Naive thymus-derived CD8-positive, alpha-beta T cell (primary cell): ENCODE measurements at places on chromosomes 5 and 9. TPM values are rescaled to one million over a fixed set of nuclear protein-coding genes. Genes with fewer than 3 reads are reported as not detected.

CCDC69 gene
- total RNA-seq = 151 TPM

PTGR1 gene
- total RNA-seq = not detected

DNM1 gene
- total RNA-seq = 1.1 TPM

IFNA2 gene
- total RNA-seq = not detected

OR13D1 gene
- not detected for total RNA-seq

CYFIP2 gene
- 395 TPM for total RNA-seq

TMEM215 gene
- not detected for total RNA-seq

SLC6A19 gene
- not detected for total RNA-seq

DNA sequence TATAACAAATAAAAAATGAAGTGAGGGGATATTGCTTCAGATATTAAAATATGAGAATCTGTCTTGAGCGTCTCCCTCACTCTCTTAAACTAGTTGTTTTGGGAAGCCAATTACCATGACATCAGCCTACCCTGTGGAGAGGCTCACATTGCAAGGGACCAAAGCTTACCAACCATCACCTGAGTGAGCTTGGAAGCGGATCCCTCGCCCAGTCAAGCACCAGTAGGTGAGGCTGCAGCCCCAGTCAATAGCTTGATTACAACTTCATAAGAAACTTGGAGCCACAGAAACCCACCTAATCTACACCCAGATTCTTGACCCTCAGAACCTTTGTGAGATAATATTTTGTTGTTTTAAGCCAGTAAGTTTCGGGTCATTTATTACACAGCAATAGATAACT is 206.2 kb downstream of the CEMIP2 start:
- no peak overlapping the region for H3K27ac ChIP-seq
- peaks cover 11% of the 10 kb centered on the region for H3K27me3 ChIP-seq
- H3K4me1 ChIP-seq = no peaks in the 10 kb centered on the region
- no peak overlapping the region for H3K4me3 ChIP-seq
- H3K36me3 ChIP-seq = no peaks in the 10 kb centered on the region
- no peak for DNase-seq

- no peaks in the 10 kb centered on the region for H3K4me1 ChIP-seq
- no peak overlapping the region for H3K4me3 ChIP-seq
- peaks cover 34% of the 10 kb centered on the region for H3K27me3 ChIP-seq
- no peak for DNase-seq
These were observed 23.5 kb downstream of the NTNG2 start for GRCh38 chr9:132185073-132186009.

DNA sequence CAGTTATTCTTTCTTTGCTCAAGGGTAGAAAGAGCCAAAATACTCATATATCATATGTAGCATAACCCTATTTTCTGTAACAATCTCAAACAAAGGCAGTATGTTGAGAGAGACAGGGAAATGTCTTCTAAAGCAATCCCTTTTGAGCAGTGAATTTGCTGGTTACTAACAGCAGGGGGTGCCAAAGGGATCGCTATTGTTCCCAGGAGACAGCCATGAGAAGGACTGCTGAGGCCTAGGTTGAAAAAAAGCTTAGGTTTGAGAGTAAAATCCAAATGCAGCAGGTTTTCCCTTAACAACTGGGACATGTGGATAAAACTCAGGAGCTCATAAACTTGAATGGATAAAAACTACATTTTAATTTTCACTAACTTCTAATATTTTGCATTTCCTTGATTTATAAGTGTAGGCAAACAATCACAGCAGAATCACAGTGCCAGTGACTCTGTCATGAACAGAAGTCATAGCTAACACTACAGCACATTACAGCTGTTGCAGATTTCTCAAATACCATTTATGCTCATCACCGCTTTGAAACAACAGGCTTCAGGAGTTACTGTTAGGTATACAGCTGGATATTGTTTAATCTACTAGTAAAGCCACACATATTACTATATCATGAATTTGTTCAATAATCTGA is 148.4 kb downstream of the MAPKAP1 start:
- H3K36me3 ChIP-seq = peaks cover 21% of the 10 kb centered on the region
- H3K4me1 ChIP-seq = peaks cover 10% of the 10 kb centered on the region
- no peak overlapping the region for H3K27ac ChIP-seq
- H3K27me3 ChIP-seq = no peaks in the 10 kb centered on the region
- DNase-seq = peak; percentile 13

DNA sequence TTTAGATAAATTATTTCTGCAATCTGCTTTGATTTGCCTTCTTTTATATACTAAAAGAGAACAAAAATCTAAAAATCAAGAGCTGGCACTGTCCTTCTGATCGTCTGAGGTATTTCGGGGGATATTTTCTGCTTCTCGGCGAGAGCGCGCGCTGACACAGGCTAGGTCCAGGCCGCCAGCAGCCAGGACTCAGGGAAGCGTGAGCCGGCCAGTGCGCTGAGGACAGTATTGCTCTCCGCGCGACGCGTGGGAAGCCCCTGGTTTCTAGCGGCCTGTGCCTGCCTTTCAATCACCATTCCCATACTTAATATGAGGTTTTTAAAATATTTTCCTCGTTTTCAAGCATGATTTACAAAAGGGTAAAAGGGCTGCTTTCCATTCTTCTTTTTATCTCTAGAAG is 307.3 kb upstream of the IRX1 start:
- no peak for DNase-seq
- no peak overlapping the region for H3K4me3 ChIP-seq
- H3K27ac ChIP-seq = no peak overlapping the region
- H3K4me1 ChIP-seq = no peaks in the 10 kb centered on the region

DNA sequence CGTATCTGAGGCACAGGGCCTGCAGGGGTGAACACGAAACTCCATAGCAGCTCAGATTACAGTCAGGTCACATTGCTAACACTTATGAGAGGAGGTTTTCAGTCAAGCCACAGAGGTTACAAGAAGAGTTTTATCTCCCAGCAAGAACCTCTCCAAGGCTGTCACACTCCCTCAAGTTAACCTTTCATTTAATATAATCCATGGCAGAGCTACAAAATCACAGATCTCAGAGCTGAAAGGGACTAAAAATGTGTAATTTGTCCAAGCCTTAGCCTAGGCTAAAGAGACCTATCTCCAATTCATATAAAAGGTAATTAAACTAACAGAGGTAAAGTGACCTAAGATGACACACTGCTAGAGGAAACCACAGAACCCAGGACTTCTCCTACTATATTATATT is 57.2 kb downstream of the MLANA start:
- peaks cover 4% of the 10 kb centered on the region for H3K4me1 ChIP-seq
- H3K27ac ChIP-seq = no peak overlapping the region
- H3K36me3 ChIP-seq = no peaks in the 10 kb centered on the region
- no peak for DNase-seq
- H3K27me3 ChIP-seq = no peaks in the 10 kb centered on the region

- H3K27me3 ChIP-seq = peaks cover 9% of the 10 kb centered on the region
- no peak for DNase-seq
- H3K27ac ChIP-seq = no peak overlapping the region
- H3K4me1 ChIP-seq = no peaks in the 10 kb centered on the region
- no peaks in the 10 kb centered on the region for H3K36me3 ChIP-seq
These were observed 47.8 kb downstream of the PLK2 start for GRCh38 chr5:58412081-58412480.

GRCh38 chr9:5611321-5612184 is 17.4 kb upstream of the RIC1 start:
- H3K27ac ChIP-seq = peak overlapping the region; percentile 75
- no peaks in the 10 kb centered on the region for H3K36me3 ChIP-seq
- no peak overlapping the region for H3K4me3 ChIP-seq
- peaks cover 52% of the 10 kb centered on the region for H3K4me1 ChIP-seq
- DNase-seq = no peak

DNA sequence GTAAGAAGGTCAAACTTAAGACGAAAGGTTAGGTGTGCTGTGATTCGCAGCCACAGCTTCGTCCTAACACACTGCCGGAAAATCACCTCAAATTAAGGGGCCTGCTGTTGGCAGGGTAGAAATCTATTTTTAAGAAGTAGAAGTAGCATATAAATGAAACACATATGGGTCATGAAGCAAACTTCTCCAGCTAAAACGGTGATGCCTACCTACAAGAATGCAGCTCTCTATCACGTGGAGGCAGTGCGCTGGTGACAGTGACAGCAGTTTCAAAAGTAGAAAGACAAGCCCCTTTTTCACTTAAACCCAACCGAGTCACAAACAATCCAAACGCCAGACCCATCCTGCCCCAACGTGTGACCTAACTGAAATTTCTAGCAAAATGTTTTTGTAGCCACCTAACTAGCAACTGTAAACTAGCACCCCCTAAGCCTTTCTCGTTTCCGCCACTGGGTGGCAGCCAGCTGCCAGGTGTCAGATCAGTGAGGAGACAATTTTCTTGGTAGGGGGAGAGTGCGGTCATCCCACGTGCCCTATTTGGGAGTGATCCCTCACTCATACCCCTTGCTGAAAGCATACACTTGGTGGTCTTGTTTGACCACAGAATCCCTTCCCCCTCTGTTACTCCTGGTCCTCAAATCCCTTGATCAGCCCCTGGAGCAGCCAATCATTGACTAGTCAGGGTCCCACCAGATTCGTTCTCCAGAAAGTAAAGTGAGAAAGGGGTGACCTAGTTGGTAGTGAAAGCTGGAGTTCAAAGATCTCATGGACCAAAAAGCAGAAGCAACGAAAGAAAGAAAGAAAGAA is 71.8 kb upstream of the MAMDC2 start:
- H3K4me3 ChIP-seq = no peak overlapping the region
- H3K27ac ChIP-seq = peak overlapping the region; percentile 34
- peak; percentile 27 for DNase-seq
- no peaks in the 10 kb centered on the region for H3K36me3 ChIP-seq

- H3K36me3 ChIP-seq = no peaks in the 10 kb centered on the region
- H3K4me1 ChIP-seq = peaks cover 17% of the 10 kb centered on the region
- DNase-seq = peak; percentile 79
- peaks cover 67% of the 10 kb centered on the region for H3K27me3 ChIP-seq
- peak overlapping the region; percentile 57 for H3K4me3 ChIP-seq
These were observed 9.2 kb upstream of the GPRIN1 start for GRCh38 chr5:176619203-176619568.

DNA sequence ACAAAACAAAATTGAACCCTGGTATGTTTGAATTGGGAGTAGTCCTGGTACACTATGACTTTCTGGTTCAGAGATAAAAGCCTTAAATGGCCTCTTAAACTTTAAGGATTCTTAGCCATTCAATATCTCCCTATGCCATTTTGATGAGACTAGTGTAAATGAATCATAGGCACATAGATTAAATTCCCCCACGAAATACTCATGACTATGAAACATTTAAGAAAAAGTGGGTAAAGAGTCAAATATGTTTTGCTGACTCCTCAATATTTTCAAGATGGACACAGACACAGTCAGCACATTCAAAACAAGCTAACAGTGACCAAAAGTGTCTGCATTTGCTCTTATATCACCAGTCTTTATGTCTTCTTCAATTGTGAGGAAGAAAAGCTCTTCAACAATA is 278.3 kb downstream of the PDE4D start:
- no peak for DNase-seq
- H3K4me1 ChIP-seq = no peaks in the 10 kb centered on the region
- H3K4me3 ChIP-seq = no peak overlapping the region
- H3K27me3 ChIP-seq = peaks cover 4% of the 10 kb centered on the region
- H3K36me3 ChIP-seq = no peaks in the 10 kb centered on the region

DNA sequence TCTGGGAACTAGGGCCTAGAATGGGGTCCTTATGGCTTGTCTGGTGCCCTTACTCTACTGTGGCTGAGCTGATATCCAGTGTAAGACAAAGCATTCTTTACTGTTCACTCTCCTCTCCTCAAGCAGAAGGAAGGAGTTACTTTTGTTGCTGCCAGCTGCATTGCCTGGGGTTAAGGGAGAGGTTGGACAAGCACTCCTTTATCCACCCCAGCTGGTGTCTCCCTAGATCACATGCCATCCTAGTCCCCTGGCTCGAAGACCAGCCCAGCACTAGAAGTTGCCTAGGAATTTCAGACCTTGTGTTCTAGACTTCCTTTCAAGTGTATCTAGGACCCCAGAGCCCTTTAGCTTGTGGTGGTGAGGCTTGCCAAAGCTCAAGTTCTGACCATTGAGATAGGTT is 1051.5 kb upstream of the C9orf72 start:
- H3K4me3 ChIP-seq = no peak overlapping the region
- no peak overlapping the region for H3K27ac ChIP-seq
- no peaks in the 10 kb centered on the region for H3K27me3 ChIP-seq
- DNase-seq = no peak
- no peaks in the 10 kb centered on the region for H3K4me1 ChIP-seq
- no peaks in the 10 kb centered on the region for H3K36me3 ChIP-seq

GRCh38 chr9:76571743-76572146 is 112.8 kb downstream of the GCNT1 start:
- H3K4me3 ChIP-seq = peak overlapping the region; percentile 39
- no peak for DNase-seq
- peaks cover 17% of the 10 kb centered on the region for H3K27me3 ChIP-seq
- peaks cover 12% of the 10 kb centered on the region for H3K4me1 ChIP-seq
- H3K27ac ChIP-seq = no peak overlapping the region

GRCh38 chr5:10626473-10627013 is 62.7 kb downstream of the ANKRD33B start:
- H3K4me1 ChIP-seq = peaks cover 8% of the 10 kb centered on the region
- peaks cover 19% of the 10 kb centered on the region for H3K27me3 ChIP-seq
- no peaks in the 10 kb centered on the region for H3K36me3 ChIP-seq
- DNase-seq = no peak
- no peak overlapping the region for H3K4me3 ChIP-seq
- H3K27ac ChIP-seq = no peak overlapping the region

GRCh38 chr5:14081791-14082190 is 61.4 kb upstream of the TRIO start:
- peaks cover 25% of the 10 kb centered on the region for H3K27me3 ChIP-seq
- no peak for DNase-seq
- no peak overlapping the region for H3K27ac ChIP-seq
- H3K4me1 ChIP-seq = no peaks in the 10 kb centered on the region

GRCh38 chr9:100170556-100170955 is 71.5 kb downstream of the INVS start:
- no peaks in the 10 kb centered on the region for H3K4me1 ChIP-seq
- no peak overlapping the region for H3K27ac ChIP-seq
- peaks cover 84% of the 10 kb centered on the region for H3K36me3 ChIP-seq
- no peak overlapping the region for H3K4me3 ChIP-seq

- H3K4me3 ChIP-seq = no peak overlapping the region
- peaks cover 5% of the 10 kb centered on the region for H3K36me3 ChIP-seq
- peaks cover 2% of the 10 kb centered on the region for H3K27me3 ChIP-seq
These were observed 184.5 kb downstream of the RGS3 start for GRCh38 chr9:113648048-113648447.

- H3K27me3 ChIP-seq = no peaks in the 10 kb centered on the region
- H3K36me3 ChIP-seq = no peaks in the 10 kb centered on the region
- H3K4me3 ChIP-seq = no peak overlapping the region
- H3K27ac ChIP-seq = no peak overlapping the region
These were observed 103.3 kb upstream of the CNTLN start for GRCh38 chr9:17031546-17031945.
